ENCODE measurements at places on chromosomes 13 and 19. TPM values are rescaled to one million over a fixed set of nuclear protein-coding genes. Genes with fewer than 3 reads are reported as not detected.

Gene TEX29
- total RNA-seq = not detected

Gene PPFIA3
- total RNA-seq = 28.1 TPM

Gene NALCN
- not detected for total RNA-seq

Gene TNNT1
- 188 TPM for total RNA-seq

Gene RGS9BP
- 0.54 TPM for total RNA-seq

Gene KLF1
- total RNA-seq = not detected

Gene RFPL4A
- not detected for total RNA-seq

Gene CEBPA
- total RNA-seq = 7.0 TPM

Gene GNG7
- total RNA-seq = 11.3 TPM

Gene ZNF492
- not detected for total RNA-seq

Gene SYNE4
- total RNA-seq = 27.9 TPM

Gene EXOC3L2
- not detected for total RNA-seq

Gene ZNF497
- total RNA-seq = 5.1 TPM

DNA sequence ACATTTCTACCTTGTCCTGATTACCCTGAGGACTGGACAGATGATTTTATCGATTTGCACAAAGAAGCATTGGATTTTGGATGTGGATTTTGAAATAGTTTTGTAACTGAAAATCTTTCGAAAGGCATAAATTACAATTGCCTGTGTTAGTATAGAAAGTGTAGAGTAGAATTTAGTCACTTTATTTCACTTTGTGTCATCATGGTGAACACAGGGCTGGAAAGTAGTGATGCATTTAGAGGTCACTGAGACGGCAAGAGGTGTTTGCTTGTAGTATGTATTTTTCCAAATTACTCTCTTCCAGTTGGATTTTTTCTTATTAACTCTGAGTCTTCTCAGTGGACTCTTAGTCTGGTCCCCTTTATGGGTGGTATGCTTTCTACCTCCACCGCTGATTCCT lies 326.0 kb downstream of the NALCN start:
- no peak for DNase-seq

DNA sequence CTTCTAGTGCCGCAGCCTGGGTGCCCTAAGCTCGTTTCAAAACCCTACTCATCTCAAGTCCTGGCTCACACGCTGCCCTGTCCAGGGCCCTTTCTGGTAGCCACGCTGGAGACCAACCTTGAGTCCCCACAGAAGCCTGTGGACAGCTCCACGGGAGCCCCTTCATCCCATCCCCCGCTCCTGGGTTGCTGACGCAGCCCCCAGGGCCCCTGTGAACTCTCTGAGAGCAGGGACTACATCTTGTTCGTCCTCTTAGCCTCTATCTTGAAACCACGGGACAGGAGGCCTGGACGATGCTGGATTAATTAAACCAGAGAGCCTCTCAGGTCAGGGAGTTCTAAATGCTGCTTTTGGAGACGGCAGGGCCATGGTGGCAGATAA lies 7.4 kb downstream of the MLLT1 start:
- no peak for DNase-seq

- DNase-seq = no peak
These were observed 78.7 kb downstream of the ZNF536 start for GRCh38 chr19:30450835-30451321.

DNA sequence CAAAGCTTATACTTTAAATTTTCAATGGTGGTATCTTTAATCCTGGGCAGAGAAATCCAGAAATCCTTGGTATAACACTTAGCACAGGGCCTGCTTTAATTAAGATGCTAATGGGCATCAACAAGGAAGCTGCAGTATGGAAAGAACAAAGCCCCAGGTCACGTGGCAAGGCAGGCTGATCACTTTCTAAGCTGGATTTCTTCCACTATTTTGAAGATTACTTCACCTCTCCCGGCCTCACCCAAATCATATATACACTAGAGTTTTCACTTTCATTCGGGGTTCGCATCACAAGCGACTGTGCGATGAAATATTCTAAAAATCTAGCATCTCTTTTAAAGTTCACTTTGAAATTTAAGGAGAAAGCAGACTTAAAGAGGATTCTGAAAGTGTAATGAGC lies 71.8 kb downstream of the STARD13 start:
- no peak for DNase-seq

DNA sequence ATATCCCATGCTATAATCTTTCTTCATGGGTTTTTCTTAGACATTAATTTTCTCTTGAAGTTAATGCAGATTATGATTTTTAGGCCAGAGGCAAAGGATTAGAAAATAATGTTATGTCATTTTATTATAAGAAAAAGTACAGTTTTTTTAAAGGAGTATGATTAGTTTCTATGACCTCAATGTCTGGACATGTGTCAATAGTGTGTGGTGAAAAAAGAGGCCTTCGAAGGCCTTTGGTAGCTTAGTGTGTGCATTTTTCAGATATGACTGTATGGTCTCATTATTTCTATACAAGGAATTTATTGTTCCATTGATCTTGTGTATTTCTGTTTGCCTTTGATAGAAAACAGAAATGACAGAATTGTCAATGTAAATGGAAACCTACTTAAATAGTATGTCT lies 195.6 kb downstream of the GPC5 start:
- DNase-seq = no peak

DNA sequence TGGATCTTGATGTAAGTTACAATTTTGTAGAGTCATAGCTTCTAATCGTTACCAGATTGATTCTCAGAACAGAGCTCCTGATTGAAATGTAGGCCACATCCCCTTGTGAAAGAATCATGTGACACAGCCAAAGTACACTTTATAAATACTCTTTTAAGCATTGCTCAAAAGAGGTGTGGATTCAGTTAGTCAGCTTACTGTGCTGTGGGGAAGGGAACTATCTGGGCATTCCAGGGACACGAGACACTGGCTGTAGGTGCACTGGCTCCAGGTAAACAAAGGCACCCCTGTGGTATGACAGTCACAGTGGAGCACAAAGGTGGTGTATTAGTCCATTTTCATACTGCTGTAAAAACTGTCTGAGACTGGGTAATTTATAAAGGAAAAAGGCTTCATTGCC lies 222.8 kb downstream of the LIG4 start:
- no peak for DNase-seq

- no peak for DNase-seq
These were observed 82.5 kb upstream of the GPR183 start for GRCh38 chr13:99389520-99390304.

- DNase-seq = no peak
These were observed 81.4 kb downstream of the RNASEH2B start for GRCh38 chr13:50990818-50991506.

DNA sequence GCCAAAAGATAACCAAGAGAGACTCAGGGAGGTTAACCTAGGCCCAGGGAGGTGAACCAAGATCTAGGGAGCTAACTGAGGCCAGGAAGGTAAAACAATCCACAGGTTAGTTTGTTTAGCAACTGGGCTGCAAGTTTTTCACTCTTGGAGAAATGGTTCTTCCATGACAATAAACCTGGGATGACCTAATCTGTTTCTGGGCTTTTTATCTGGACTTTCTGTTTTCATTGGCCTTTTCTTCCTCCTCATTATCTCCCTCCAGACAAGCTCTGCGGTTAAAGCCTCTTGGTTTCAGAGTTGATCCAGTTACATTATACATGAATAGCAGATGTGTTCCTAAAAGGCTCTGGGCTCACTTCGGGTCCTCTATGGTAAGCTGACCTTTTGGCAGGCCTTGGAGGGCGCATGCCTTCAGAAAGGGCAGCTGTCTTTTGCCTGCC lies 44.2 kb downstream of the PCDH8 start:
- no peak for DNase-seq

GRCh38 chr19:50713556-50714236 lies 5.9 kb downstream of the SHANK1 start:
- no peak for DNase-seq

GRCh38 chr19:37309834-37310575 lies 60.9 kb upstream of the ZNF527 start:
- DNase-seq = no peak

- DNase-seq = no peak
These were observed 15.9 kb downstream of the KLF12 start for GRCh38 chr13:74118328-74118727.

Measured in HCT116 (cell line).